Fibroblast of skin of back (primary cell): ENCODE measurements at places on chromosomes 1 and 21.
A peak's percentile ranks its signal among the peaks of the same experiment; 100 is the strongest.

GRCh38 chr1:6359216-6360116 lies 34.1 kb downstream of the ACOT7 start:
- peak; percentile 20 for DNase-seq

DNA sequence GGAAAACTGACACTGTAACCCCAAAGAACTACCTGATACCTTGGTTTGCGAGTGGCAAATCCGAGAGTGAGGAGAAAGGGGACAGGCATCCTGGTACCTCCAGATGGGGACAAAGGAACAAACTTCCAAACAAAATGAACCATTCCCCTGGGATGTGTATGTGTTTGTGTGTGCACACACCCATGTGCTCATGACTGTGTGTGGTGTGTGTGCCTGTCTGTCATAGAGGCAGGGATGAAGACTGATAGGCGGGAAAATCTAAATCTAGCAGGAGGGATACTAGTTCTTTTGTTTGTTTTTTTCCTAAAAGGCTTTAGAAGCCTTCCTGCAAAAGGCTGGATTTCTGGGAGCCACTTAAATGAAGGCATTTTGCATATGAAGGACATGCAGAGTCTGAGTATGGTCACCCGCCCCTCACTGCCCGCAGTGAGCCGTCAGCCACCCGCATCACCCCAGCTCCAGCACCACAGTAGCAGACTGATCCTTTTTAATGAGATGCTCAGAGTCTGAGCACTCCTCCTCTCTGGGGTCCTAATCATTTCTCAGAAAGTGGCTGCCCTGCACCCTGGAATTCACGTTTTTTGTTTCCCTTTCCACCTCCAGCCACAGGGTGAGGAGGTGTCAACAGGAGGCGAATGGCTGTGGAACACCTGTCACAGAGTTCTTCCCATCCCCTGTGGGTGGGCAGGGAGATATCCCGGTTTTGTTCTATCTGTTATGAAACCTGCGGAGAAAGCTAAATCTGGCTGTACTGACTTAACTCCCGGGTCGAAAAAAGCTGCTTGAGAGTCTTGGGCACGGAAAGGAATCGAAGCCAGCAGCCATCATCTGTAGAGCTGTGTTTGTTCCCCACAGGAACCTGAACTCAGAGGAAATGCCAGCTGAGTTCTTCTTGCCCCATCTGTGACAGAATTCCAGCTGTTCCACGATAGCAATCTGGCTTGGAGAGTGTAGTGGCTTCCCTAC lies 34.9 kb downstream of the UTP25 start:
- no peak for DNase-seq

DNA sequence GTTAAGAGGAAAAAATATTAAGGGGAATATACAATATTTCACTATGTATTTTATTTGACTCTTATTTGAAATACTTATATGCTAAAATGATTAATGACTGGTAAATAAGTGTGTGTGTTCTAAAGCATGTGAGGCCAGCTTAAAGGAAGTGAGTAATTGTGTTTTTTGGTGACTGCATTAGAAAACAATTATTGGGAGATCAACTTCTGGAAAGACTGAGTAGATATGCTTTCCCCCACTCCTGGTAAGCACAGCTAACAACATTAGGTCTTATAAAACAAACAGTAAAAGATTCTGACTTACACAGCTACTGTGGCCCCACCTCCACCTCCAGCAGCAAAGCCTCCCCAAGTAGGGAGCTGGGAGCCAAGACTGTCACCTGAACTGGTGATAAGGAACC lies 403.0 kb downstream of the SRGAP2C start:
- DNase-seq: peak; percentile 42

GRCh38 chr1:98940722-98941079 lies 64.0 kb downstream of the PLPPR5 start:
- peak; percentile 56 for DNase-seq

- peak; percentile 42 for DNase-seq
These were observed 18.8 kb downstream of the KYAT3 start for GRCh38 chr1:88973520-88974137.

DNA sequence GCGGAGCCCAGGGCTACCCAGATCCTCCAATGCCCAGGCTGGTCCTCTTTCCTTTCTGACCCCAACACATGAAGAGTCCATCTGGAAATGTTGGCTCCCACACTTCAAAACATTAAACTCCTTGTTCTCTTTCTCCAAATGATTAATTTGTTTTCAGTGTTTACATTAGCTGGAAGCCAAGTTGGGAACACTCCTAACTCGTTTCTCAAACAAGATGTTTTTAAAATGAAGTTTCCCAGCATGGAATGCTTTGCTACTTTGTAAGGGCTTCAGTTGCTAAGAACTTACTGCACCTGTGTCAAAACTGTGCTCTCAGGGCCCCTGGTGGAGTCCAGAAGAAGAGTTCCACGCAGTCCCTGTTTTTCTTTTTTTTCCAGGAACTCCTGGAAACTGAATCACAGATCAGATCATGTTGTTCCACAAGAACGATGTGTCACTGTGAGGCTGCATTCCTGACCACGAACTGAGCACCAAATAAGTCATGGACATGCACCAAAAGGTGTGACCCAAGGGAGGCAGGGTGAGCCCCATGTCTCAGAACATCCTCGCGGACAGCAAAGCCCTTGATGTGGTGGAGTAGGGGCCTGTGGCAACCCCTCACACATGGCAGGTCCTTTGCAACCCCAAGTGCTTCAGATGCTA lies 257.3 kb downstream of the KCNJ6 start:
- DNase-seq: peak; percentile 84

DNA sequence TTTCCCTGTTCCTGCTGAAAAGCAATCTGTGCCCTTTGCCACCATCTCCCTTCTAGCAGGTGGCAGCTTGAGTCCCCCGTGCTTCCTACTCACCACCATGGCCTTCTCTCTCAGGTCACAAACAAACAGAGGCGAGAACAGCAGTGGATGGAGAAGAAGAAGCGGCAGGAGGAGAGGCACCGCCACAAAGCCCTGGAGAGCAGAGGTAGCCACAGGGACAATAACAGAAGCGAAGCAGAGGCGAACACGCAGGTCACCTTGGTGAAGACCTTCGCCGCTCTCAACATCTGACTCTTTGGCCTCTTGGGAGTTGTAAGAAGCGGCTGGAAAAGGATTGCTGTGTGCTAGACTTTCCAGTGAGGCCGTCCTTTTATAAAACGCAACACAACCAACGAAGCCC lies 16.0 kb downstream of the PLA2G2E start:
- no peak for DNase-seq

DNA sequence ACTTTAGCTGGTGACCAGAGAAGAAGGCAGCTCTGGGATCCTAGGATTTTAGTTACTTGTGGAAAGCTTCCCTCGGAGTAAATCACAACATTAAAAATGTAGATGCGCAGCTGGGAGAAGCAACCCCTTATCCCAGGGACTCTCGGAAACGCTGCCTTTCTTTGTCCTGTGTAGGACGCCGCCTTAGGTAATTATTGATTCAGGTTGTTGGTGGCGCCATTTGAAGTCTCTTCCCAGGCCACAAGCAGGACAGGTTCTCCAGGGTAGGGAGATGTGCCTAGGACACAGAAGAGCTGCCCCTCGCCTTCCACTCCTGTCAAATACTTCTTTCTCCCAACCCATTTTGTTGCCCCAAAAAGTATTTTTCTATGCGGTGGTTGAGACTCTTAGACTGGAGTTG lies 10.3 kb downstream of the SLC37A1 start:
- DNase-seq: no peak
